Left lung (tissue), 14 donors: ENCODE measurements at places on chromosomes 7 and 10.
A peak's percentile ranks its signal among the peaks of the same experiment; 100 is the strongest.

- DNase-seq, result no peak
Observed at GRCh38 chr10:113104047-113104446, 154.0 kb downstream of the TCF7L2 start.

GRCh38 chr10:15718694-15719048, 1.1 kb downstream of the ITGA8 start:
- DNase-seq, result no peak

DNA sequence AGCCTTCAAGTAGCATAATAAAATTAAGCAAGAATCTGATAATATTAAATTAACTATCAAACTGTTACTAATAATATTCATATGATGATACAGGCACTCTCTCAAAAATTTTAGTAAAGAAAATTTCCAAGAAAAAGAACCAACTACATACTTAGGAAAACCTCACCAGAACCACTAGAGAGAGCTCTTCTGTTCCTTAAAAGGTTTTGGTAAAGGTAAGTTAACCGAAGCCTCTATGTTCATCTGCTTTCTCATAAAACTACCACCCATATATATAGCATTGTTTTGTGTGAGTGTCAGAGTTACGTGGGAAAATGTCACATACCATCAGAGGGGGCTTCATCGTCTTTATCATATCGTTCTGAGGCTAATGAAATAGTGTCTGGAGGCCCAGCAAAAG, 20.7 kb downstream of the SKAP2 start:
- DNase-seq, result no peak

DNA sequence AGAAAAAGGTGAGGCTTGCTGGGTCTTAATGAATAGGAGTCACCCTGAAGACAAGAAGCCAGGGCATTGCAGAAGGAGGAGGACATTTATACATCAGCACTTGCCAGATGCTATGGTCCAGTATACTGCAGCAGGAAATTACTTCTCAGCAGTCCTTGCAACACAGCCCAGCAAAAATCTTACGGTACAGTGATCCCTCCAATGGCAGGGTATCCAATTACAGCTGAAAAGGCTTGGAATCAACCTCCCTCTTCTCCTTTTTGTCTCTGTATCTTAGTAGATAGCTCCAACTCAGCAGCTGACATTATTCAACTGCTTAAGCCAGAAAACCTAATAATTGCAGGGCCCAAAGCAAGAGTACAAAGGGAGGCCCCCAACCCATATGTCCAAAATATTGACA, 128.3 kb upstream of the COBL start:
- no peak for DNase-seq

DNA sequence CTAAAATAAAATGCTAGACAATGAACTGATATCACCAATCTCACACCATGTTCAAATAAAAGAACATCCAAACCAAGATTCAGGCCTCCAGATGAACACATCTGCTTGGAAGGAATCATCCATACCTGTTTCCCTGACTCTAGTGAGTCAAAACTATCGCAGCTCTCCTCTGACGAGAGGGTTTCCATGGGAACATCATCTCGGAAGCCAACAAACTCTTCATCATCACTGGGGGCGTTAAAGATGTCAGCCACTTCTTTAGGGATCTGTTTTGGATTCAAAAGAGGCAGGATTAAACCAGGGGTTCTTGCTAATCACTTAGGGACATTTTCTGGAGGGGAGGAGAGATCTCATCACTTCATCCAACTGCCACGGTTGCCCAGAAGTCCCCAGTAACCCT, 29.1 kb downstream of the CDCA7L start:
- DNase-seq, result no peak

DNA sequence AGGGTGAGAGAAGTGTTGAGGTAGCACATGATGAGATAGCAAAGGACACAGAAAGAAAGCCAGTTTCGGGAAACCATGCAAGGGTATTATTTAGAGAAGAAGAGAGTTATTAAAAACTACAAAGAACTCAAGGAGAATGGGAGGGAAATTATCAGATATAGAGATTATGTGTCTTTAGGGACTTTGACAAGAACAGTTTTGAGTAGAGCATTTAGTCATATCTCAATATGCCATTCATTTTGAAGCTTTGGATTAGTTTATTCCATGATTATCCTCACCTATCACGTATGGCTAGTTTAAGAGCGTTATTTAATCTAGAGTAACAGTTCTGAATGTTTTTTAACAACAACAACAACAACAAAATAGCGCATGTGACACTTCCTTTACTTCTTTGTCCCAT, 409.4 kb downstream of the EXOC4 start:
- DNase-seq, result no peak

DNA sequence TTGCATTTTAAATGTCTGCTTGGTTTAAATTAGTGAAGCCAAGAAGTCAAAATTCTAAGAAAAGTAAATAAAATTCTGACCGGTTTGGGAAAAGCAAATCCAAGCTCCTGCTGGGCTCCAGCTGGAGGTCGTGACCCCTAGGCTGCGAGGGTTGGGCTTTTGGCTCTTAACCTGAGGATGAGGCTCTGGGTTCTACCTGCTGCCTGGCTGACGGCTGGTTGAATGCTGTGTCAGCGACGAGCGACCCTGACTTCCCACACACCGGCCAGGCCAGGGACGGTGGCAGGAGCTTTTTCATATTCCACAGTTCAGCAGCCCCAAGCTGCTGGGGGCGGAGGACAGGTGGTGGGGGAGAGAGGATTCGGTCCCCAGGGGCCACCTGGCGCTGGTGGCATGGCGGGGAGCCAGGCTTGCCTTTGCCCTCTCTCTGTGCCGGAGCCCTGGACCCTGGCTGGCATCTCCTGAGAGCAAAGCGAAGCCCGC, 843 bp upstream of the PLPP4 start:
- DNase-seq, result no peak

- DNase-seq, result no peak
Observed at GRCh38 chr7:130293521-130293920, 560 bp downstream of the CPA4 start.

- no peak for DNase-seq
Observed at GRCh38 chr10:103637011-103637410, 143.5 kb downstream of the NEURL1 start.

- DNase-seq, result no peak
Observed at GRCh38 chr7:45224832-45225231, 67.2 kb downstream of the RAMP3 start.

DNA sequence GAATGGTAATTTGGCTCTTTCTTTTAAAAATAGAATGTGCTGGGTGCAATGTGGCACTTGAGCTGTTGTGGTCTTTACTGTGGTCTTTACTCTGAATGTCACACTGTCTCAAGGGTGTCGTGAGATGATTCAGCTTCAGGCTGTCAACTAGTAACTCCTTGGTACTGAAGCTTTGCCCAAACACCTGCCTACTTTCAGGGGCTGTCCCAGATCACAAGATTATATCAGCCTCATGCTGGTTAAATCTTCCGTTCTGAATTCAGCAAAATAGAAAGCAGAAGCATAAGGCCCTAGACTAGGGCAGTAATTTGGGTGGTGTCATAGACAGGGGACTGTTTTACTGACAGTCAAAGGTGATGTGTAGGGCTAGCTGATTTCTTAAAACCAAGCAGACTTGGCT, 110.9 kb downstream of the BAMBI start:
- no peak for DNase-seq

- no peak for DNase-seq
Observed at GRCh38 chr7:111486472-111487142, 75.7 kb downstream of the IMMP2L start.

- no peak for DNase-seq
Observed at GRCh38 chr7:55250313-55250712, 114.8 kb upstream of the LANCL2 start.

DNA sequence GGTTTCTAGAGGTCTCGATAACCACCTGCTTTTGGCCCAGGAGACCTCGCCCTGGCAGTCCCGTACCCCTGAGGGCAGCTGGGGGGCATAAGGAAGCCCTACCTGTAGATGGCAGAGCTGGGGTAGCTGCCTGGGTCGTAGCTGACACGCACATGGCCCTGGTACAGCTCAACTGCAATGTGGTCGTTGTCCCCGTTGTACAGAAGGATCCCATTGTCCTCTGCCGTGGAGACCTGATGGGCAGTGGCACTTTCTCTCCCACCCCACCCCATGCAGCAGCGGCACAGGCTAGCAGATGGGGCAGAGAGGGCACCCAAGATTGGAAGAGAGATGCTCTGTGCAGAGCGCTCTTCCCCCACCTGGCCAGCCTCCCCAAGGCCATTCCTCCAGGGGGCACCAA, 172.5 kb downstream of the LCOR start:
- no peak for DNase-seq

DNA sequence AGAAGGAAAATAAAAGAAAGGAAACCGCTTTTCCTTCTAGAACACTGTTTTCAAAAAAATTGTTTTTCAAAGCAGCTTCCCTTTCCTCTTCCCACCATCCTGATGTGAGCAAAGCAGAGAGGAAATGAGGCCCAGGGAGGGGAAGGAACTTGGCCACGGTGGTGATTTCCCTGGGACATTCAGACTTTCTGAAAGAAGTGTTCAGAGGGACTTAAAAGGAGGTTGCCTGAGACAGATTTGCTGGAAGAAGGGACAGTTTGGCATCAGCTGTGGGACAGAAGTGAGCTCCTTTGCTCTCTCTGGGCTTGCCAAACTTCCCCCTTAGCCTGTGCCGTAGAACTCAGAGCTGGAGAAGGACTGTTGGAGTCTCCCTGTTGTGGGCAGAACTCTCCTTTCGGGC, 30.3 kb downstream of the ADCYAP1R1 start:
- DNase-seq, result peak; percentile 3

GRCh38 chr7:74275401-74275881, 13.8 kb upstream of the CLIP2 start:
- no peak for DNase-seq

GRCh38 chr10:3034616-3035015, 32.7 kb upstream of the PFKP start:
- no peak for DNase-seq

- DNase-seq, result no peak
Observed at GRCh38 chr10:49781247-49781646, 19.1 kb upstream of the OGDHL start.

- DNase-seq, result peak; percentile 25
Observed at GRCh38 chr7:101553018-101553770, 75.9 kb downstream of the MYL10 start.

DNA sequence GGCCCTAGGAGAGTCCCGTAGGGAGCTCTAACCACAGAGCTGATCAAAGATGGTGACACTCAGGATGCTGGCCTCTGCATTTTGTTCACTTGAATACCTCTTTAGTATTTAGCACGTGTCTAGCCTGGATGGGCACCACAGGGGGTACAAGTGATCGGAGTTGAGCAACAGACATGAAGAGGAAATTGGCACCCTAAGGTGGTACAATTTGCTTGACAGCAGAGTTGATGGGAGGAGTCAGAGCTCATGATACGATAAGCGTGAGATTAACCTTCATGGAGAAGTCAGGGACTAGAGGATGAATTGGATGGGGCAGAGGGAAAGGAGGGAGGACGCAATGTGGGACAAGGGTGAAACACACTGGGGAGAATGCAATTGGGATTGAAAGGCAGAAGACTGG, 9.9 kb upstream of the ZNF212 start:
- DNase-seq, result no peak

- DNase-seq, result no peak
Observed at GRCh38 chr7:144782883-144783282, 53.0 kb downstream of the TPK1 start.

DNA sequence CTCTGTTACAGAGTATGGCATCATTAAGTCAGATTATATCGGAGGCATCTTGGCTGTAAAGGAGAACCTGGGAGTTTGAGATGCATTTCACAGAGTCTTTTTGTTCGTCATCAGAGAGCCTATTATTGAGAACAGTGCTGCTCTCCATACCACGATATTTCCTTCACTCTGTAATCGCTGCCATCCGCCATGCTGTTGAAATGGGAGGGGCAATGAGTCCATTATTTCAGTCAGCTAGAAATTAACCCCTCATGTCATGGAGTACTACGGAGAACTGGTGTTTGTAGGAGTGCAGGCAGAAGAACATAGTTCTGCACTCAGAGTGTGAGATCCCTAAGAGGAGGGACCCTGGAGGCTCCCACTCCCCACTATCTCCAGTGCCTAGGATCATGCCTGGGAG, 59.2 kb downstream of the SLC16A12 start:
- no peak for DNase-seq

GRCh38 chr7:44964384-44964830, 14.4 kb downstream of the MYO1G start:
- DNase-seq, result no peak

GRCh38 chr7:20075992-20076820, 141.0 kb downstream of the MACC1 start:
- peak; percentile 85 for DNase-seq

- no peak for DNase-seq
Observed at GRCh38 chr7:126608339-126608776, 644.4 kb downstream of the GRM8 start.

DNA sequence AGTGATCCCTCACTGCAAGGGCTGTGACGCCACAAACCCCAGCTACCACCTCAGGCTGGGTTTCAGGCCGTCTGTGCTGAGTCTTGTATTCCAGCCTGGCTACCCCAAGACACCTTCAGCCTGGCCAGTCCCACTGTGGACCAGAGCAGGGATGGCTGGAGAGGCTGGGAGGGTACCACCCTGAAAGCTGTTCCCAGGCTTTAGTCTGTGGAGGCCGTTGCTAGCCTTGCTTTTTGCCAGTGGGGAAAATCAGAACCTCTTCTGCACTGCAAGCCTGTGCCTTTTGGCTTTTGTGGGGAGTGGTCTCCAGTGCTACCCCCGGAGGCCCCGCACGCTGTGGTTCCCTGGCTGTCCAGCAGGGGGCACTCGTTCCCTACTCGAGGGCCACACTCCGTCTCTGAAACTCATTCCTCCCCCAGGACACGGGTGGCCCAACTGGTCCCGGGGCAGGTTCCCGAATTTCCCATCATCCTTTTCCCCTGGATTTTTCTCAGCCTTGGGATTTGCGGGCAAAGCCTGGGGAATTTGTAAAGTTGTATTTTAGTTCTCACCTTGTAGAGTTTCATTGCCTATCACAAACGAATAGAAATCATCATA, 128.4 kb upstream of the BTBD16 start:
- DNase-seq, result no peak

DNA sequence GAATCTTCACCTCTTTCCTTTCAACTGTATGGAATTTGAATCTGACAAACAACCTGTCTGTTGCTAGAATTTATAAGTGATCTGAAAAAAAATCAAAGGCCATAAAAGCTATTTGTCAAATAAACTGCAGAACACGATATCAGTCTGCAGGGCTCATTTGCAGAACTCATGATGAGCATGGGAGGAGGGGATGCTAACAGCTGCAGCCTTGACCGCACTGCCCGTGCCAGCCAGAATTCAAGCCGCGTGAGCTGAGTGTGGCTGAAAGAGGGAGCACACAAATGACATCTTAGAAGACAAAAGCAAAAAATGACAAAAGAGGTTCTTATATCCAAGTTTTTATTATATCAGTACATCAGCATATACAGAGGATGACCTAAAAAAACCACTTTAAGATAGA, 15.7 kb downstream of the LRRTM3 start:
- peak; percentile 17 for DNase-seq

DNA sequence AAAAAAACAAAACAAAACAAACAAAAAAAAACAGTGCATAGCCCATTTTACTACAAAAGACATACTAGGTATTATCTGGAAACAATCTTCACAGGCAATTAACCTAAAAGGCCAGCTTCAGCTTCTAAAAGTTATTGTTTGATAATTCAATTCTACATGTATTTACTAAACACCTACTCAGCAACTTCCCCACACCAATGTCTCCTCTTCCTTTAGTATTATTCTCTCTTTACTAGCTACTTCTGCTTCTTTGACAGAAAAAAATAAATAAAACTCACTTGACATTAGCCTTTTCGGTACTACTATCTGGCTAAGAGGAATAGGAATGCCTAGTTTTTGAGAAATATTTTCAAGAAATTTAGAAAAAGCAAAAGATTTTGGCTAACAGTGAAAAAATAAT, 2.8 kb downstream of the TM9SF3 start:
- DNase-seq, result no peak

- DNase-seq, result no peak
Observed at GRCh38 chr10:90418869-90419652, 438.8 kb downstream of the HTR7 start.

- no peak for DNase-seq
Observed at GRCh38 chr10:37752334-37752875, 105.0 kb downstream of the ZNF248 start.
